Esophagus mucosa (tissue), 1 donor: ENCODE measurements at places on chromosomes 13 and 19. TPM values are rescaled to one million over a fixed set of nuclear protein-coding genes. Genes with fewer than 3 reads are reported as not detected.

GRCh38 chr19:31351855-31352195, 2.6 kb upstream of the TSHZ3 start:
- ATAC-seq = no peak

ZNF560 gene
- total RNA-seq = not detected

KLK13 gene
- 1,054 TPM for total RNA-seq

C19orf81 gene
- total RNA-seq = not detected

PSG1 gene
- not detected for total RNA-seq

FZR1 gene
- 38.5 TPM for total RNA-seq

GRCh38 chr19:4233282-4233853, 4.0 kb downstream of the EBI3 start:
- ATAC-seq = peak; percentile 55

DNA sequence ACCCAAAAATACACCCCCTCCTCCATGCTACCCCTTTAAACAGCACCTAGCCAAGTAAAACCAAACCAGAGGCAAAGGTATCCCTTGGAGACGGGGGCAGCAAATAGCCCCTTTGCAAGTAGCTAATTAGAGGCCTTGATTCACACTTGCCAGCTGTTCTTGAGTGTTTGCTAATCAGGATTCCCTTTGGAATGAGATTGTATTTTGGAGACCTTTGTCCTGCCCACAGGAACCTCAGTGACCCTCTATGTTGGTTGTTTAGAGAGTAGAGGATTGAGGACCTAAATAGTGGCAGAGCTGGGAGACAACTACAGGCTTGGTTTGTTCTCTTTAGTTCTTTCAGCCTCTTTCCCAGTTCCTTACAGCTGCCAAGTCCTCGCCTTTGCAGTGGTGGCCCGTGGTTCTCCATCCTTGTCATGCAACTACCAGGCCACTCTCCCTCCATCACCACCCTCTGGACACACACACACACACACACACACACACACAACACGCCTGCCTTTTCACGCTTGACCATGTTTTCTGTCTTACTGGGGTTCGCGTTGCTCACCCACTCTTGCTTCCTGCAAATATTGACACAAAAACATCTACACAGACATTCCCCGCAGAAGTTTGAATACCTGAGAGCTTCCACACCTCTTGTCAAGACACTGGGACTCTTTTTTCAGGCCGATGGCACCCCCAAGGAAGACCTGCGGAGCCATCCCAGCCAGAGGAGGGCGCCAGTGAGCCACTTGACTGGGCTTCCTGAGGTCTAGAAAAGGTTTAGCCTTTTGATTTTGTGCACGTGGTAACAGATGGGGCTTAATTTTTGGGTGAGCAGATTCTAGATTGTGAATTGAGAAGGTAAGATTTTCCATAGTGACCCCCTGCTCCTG, 80.0 kb upstream of the GPR183 start:
- ATAC-seq = no peak

OVOL3 gene
- total RNA-seq = not detected

GRCh38 chr13:27406178-27406939, 18.1 kb upstream of the GTF3A start:
- ATAC-seq = peak; percentile 37

GRCh38 chr19:58033741-58034476, at the start of gene ZSCAN1:
ZSCAN1 (plus strand) TSS chr19:58034025; CDS start chr19:58037837, 3,812 bp downstream.
- ATAC-seq = peak; percentile 68

DNA sequence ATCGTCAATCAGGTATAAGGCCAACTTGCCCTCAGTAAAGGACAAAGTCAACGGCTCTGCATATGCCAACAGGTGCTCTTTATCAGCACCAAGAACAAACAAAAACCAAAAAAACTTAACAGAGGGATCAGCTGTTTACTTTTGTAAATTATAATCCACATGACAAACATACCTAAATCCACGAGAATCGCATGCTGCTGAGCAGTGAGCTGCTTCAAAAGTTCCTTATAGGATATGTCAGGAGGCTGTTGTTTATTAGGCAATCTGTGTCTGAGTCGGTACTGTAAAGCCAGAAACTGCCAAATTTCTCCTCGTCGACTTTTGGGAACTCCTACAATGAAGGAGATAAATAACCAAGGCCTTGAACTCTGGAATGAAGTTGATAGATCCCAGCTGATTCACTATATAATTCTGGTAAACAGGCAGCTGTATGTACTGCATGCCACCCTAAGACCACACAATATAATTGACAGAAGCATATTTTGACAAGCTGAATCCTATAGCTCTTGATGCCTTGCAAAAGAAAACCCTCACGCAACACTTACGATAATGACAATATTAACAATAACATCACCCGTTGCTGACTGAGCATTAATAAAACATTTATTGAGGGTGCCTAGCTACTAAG, 179.8 kb downstream of the TBC1D4 start:
- ATAC-seq = no peak

GRCh38 chr13:97250560-97250959, 28.4 kb downstream of the MBNL2 start:
- no peak for ATAC-seq

YJEFN3 gene
- 1.00 TPM for total RNA-seq

DNA sequence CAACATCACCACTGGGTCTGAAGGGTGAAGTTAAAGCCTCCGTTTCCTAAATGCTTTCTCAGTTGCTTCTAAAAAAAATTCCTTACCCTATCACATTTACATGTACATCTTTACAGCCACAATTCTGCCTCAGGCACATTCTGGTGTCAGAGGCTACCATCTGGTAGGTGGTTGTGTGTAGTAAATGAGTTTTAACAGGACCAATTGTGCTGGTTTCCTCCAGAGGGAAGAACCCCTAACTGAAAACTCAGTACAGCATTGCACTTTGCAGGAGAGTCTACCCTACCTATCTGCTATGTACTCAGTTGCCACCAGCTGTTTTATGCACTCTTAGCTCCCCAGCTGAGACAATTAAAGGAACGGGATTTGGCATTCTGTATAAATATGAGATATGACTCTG, 1576.5 kb downstream of the PCDH9 start:
- no peak for ATAC-seq

DNA sequence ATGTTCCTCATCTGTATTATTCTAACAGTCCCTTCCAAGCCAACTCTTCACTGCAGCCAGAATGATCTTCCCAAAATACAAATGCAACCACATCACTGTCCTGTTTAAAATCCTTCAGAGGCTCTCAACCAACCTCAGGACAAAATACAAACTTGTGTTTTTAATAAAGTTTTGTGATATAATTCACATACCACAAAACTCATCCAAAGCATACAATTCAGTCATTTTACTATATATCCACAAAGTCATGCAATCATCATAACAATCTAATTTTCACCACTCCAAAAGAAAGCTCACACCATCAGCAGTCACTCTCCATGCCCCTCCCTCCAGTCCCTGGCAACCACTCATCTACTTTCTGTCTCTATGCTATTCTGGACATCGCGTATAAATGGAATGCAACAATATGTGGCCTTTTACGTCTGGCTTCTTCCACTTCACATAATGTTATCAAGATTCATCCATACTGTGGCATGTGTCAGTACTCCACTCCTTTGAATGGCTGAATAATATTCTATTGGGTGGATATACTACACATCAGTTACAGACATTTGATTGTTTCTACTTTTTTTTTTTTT, 81.7 kb upstream of the DOCK9 start:
- ATAC-seq = no peak

- no peak for ATAC-seq
Observed at GRCh38 chr19:52991484-52991883, 22.2 kb upstream of the ERVV-1 start.

GRCh38 chr13:87590518-87590917, 80.7 kb upstream of the SLITRK5 start:
- no peak for ATAC-seq

GRCh38 chr13:99422586-99423220, 78.6 kb upstream of the TM9SF2 start:
- ATAC-seq = no peak

- ATAC-seq = peak; percentile 70
Observed at GRCh38 chr13:98571955-98572662, 4.8 kb downstream of the STK24 start.

GRCh38 chr19:41276231-41276630, 12.1 kb downstream of the HNRNPUL1 start:
- no peak for ATAC-seq

OR7D2 gene
- not detected for total RNA-seq

RETN gene
- total RNA-seq = not detected

KLK14 gene
- 0.68 TPM for total RNA-seq

GRCh38 chr19:18586306-18586705, 2.3 kb upstream of the REX1BD start:
- ATAC-seq = no peak

DNA sequence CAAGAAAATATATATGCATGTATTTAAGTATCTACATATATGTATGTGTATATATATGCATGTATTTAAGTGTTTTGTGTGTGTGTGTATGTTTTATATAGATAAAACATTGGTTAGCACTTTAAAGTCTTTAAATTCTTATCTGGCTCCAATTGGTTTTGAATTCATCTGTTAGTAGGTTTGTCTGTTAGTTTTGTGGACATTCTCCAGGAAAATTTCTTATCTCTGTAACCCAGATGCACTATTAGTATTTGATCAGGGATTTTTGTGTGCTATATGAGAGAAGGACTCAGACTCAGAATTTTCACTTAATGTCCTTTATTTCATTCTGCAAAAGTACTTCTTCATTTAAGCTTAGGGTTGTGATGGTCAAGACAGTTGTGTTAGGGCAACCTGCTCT, 103.1 kb downstream of the ITGBL1 start:
- ATAC-seq = no peak

IGFL2 gene
- 2.3 TPM for total RNA-seq

GRCh38 chr13:43942286-43942685, 62.6 kb downstream of the LACC1 start:
- ATAC-seq = no peak

- no peak for ATAC-seq
Observed at GRCh38 chr13:79997244-79997643, 343.7 kb downstream of the SPRY2 start.

DNA sequence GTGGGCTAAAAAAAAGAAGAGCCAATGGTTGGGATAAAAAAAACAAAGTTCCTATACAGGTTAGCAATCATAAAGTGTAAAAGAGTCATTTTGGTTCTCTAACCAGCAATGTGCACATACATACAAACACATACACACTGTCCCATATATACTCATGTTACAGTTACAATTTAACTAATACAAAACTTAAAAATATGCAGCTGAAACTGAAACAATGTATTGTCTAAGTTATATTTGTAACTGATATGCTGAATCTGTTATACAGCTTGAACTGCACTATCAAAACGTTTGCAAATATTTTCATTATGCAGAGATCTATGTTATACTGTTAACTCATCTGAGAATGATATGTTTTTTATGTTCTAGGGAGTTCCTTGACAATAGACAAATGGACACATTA, 173.7 kb downstream of the KLF12 start:
- no peak for ATAC-seq

GRCh38 chr13:44309794-44310757, 63.5 kb upstream of the SERP2 start:
- ATAC-seq = peak; percentile 37

FEM1A gene
- 9.3 TPM for total RNA-seq

GRCh38 chr19:42655748-42656147, 61.0 kb upstream of the CEACAM8 start:
- ATAC-seq = no peak

GRCh38 chr13:44474122-44474910, 100.7 kb downstream of the SERP2 start:
- no peak for ATAC-seq

DNA sequence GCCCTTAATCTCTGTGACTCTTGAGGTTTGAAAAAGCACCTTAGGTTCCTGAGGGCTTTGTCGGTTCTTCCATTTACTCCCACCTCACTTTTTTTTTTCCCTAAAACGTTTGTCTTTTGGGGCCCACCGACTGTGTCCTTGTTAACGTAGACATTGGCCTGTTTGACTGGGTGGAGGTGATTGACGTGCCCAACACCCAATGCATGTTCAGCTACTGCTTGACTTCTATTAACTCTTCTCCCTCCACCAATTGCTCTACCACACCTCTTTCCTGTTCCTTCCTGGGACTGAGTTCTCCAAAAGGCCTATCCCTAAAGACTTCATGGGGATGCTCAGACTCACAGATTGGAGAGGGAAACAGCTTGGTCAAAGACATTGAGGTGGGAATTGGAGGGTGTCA, 17.3 kb downstream of the CKM start:
- ATAC-seq = no peak

KIR3DL1 gene
- total RNA-seq = not detected

GRCh38 chr19:4172861-4173473, 9.4 kb downstream of the SIRT6 start:
- peak; percentile 69 for ATAC-seq
